ENCODE measurements at places on chromosomes 3 and 15.

- no peak for DNase-seq
Observed at GRCh38 chr3:188049606-188050530, 104.1 kb upstream of the LPP start.

GRCh38 chr15:78983146-78983918, 38.5 kb upstream of the CTSH start:
- no peak for DNase-seq

GRCh38 chr15:35843498-35843897, 297.5 kb upstream of the DPH6 start:
- DNase-seq, result no peak

GRCh38 chr3:66229931-66230330, 9.1 kb downstream of the SLC25A26 start:
- DNase-seq, result no peak

DNA sequence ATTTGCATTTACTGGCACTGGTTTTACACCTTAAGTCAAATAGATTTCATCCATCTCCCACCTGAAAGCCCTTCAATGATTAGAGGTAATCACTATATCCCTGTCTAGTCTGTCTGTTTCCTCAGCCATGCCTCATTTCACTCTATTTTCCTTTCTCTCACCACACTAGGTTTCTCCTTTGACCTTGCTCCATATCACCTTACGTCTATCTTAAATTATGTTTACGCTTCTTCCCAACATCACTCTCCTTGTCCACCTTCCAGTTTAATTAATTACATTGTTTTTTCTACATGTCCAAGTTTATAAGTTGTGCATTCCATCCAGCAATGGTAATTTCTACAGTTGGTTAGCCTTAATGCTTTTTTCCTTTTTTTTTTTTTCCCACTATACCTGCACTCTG, 396.7 kb upstream of the PDZRN3 start:
- DNase-seq, result no peak

DNA sequence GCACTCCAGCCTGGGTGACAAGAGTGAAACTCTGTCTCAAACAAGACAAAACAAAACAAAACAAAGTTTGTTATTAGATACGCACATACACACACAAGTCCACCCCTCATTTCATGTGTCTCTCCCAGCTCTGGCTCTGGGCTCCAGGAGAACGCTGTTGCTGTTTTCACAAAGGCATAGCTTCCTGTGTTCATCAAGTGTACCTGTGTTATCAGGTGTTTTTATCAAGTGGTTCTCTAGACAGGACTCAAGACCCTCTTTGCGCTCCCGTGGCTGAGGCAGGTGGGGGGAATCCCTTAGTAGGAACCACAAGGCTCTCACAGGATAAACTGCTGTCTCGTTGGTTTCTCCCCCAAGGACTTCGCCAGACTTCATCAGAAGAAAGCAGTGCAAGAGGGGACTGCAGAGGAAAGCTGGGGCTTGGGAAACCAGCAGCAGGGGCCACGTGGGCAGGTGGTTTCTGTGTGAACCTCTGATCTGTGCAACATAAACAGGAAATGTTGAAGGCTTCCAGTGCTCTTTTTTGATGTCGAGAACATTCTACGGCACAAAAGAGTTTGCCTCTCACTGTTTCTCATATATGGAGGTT, 6.9 kb upstream of the PPP1R2 start:
- DNase-seq, result no peak

- no peak for DNase-seq
Observed at GRCh38 chr3:188855675-188856074, 316.1 kb upstream of the TPRG1 start.

DNA sequence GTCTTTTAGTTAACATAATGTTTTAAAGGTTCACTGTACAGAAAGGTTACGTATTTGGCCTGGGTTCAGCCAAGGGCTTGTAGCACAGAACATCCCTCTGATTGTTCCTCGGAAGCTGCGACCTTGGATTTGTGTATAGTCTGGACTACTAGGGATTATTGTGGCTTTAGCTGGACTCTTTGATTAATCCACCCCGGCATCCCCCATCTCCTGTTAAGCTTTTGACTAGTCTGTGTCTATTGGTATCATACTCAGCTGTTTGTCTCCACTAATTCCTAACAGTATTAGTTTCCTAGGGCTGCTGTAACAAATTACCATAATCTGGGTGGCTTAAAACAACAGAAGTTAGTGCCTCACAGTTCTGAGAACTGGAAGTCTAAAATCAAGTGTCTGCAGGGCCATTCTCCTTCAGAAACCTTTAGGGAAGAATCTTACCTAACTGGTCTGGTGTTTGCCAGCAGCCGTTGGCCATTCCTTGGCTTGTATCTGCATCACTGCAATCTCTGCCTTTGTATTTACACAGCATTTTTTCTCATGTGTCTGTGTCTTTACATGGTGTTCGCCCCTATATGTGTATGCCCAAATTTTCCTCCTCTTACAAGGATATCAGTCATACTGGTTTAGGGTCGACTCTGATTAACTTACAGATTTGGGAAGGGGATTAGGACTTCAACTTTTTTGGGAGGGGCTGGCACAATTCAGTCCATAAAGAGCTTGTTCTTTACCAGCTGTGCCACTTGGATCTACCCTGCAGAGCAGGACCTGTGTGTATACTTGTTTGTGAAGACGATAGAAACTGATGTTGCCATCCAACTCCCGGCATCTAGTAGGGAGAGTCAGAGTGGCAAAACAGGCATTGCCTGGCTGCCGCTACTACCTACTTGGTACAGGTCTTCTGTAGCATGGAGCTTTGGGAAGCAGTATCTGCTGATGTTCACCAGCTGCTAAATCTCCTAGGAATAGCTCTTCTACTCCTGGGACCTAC, 117.8 kb downstream of the UBE2E2 start:
- no peak for DNase-seq

DNA sequence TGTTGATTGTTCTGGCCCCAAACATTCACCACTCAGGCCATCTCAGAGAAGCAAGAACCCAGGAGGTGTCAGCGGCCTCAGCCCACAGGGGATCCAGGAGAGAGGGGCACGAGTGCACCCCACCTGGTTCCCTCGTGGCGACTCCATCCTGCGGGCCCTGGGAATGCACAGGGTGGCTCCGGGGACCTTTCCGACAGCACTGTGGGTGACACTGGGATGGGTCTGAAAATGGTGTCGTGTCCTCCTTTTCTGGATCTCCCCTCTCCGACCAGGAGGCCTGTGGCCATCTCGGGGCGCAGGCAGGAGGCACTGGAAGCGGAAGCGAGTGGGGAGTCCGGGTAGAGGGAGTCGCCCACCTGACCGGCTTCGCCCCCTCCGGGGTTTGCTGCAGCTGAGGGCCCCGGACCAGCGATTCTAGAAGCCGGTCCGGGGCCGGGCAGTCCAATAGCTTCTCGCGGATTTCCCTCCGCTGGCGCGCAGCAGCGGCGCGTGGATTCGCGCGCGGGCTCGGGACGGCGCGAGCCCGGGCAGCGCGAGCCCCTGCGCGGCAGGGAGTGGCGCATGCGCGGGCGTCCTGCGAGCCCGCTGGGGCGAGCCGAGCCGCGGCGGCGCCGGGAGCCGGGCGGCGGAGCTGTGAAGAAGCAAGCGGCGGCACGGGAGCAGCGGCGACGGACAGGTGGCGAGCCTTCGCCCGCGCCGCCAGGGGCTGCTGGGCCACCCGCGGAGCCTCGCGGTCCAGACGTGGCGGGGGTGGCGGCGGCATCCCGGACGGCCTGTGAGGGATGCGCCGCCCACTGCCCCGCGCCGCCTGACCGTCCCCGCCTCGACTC, at the start of gene DOCK3:
Gene DOCK3 (plus strand): TSS at position 579 of the 830 bp plus-strand sequence. CDS start 337 bp downstream, outside the sequence.
- peak; percentile 71 for DNase-seq

GRCh38 chr3:5120446-5120845, 1.6 kb upstream of the ARL8B start:
- DNase-seq, result no peak

DNA sequence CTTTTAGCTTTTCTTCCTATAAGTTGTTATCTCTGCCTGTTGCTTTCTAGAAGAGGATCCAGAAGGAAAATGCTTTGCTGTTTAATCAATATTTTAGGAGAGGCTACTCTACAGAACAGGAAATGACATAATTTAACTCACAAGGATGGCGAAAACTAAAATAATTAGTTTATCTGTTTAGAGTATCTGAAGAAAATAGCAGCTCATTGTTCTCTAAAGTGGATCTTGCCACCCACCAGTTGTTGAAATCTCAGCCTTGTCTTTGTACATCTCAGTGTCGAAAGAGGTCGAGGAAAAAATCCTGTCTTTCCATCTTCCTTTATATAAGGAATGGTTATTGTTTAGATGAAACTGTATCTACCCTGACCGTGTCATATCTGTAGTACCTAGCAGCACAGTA, 126.6 kb downstream of the ZNF609 start:
- no peak for DNase-seq

- no peak for DNase-seq
Observed at GRCh38 chr3:120451272-120451761, 525 bp upstream of the FSTL1 start.

- DNase-seq, result peak; percentile 13
Observed at GRCh38 chr3:126485176-126485897, 9.6 kb upstream of the ZXDC start.

GRCh38 chr3:194462936-194463335, 23.9 kb downstream of the ATP13A3 start:
- no peak for DNase-seq

DNA sequence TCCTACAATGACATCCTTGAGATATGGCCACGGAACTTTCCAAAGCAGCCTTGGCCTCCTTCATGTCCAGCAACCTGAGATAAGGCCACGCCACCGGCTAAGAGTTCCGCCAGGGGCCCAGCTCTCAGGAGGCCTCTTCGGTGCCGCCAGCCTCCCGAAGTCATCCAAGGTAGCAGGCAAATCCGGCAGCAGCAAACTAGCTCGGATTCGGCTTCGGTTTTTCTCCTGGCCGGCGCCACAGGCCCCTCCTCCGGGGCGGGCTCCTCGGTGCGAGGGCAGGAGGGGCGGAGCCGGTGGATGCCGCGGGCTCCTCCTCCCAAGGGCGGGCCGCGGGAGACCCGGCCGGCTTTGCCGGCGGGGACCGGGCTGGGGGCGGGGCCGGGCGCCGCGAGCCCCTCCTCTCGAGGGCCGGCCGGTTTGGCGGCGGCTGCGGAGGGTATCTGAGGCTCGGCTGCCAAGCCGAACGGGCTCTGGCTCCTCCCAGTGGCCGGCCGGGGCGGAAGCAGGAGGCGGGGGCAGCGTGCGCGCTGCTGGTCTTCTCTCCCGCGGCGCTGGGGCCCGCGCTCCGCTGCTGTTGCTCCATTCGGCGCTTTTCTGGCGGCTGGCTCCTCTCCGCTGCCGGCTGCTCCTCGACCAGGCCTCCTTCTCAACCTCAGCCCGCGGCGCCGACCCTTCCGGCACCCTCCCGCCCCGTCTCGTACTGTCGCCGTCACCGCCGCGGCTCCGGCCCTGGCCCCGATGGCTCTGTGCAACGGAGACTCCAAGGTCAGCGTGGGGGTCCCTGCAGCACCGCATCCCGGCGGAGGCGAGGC, at the start of gene GMPS:
Gene GMPS (plus strand): TSS at position 518 of the 812 bp plus-strand sequence. CDS start 221 bp downstream, at position 739.
- DNase-seq, result peak; percentile 98

GRCh38 chr3:138842483-138843188, 7.9 kb upstream of the PIK3CB start:
- no peak for DNase-seq

- DNase-seq, result no peak
Observed at GRCh38 chr3:77195766-77196545, 156.1 kb downstream of the ROBO2 start.

DNA sequence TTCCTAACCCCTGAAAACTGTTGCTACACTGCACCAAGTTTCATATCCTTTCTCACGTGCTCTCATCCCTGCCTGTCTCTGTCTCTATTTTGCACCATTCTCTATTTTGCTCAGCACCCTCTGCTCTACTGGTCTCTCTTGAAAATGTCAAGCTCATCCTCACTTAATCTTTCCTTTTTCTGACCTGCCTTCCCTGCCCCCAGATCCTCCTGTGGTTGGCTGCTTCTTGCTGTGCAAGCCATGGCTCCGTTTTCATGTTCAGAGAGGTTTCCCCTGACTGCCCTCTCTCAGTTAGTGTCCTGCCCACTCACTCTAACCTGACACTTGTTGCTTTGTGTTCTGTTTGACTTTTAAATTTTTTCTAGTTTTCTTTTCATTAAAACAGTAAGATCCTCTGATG, 6.0 kb downstream of the CCDC174 start:
- DNase-seq, result no peak

DNA sequence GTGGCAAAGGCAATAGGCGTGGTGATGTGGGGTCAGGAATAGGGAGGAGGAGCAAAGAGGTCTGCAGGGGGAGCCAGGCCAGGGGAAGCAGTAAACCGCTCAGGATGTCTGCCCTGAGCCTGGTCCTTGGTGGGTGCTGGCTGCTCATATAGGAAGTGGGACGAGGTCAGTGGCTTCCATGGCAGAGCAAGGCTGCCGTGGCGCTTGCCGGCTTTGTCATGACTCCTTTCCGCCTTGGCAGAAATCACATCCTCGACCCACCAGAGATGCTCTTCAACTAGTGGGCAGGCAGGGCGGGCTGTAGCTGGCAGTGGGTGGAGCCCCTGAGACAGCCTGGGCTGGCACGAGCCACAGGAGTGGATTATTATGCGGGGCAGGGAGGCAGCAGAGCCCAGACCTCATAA, 13.1 kb upstream of the SKOR1 start:
- DNase-seq, result no peak

DNA sequence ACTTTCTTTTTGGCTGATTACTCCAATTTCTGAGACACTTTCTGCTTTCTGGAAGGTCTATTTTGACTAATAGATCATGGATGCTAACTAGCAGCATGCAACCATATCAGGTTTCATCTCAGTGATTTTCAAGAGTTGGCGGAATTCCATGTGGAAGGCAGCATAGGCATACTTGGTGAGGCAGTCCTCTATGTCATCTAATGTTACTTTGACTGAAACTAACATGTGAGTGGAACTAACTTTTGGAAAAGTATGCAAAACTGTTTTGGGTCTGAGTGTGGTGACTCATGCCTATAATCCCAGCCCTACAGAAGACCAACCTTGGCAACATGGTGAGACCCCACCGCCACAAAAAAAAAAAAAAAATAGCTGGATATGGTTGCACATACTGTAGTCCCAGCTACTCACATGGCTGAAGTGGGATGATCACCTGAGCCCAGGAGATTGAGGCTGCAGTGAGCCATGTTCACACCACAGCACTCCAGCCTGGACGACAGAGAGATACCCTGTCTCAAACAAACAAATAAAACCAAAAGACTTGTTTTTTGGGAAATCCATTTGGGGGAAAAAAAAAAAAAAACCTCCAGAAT, 1033.7 kb downstream of the ROBO1 start:
- peak; percentile 35 for DNase-seq

GRCh38 chr3:146991907-146992306, 386.8 kb upstream of the PLSCR5 start:
- DNase-seq, result no peak

- DNase-seq, result no peak
Observed at GRCh38 chr3:117417411-117417810, 707.8 kb downstream of the TUSC7 start.

- no peak for DNase-seq
Observed at GRCh38 chr3:86923071-86923491, 67.9 kb downstream of the VGLL3 start.

GRCh38 chr15:63056829-63057228, 14.3 kb downstream of the TPM1 start:
- no peak for DNase-seq

GRCh38 chr15:59232476-59232875, 25.8 kb downstream of the LDHAL6B start:
- no peak for DNase-seq

DNA sequence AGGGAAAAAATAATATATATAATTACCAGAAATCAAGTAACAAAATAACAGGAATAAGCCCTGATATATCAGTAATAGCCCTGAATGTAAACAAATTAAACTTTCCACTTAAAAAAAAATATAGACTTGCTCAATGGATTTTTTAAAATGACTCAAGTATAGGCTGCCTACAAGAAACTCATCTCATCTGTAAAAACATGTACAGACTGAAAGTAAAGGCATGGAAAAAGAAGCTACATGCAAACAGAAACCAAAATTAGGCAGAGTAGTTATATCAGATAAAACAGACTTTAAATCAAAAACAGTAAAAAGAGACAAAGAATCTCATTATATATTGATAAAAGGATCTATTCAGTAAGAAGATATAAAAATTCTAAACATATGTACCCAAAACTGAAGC, 82.4 kb upstream of the STT3B start:
- DNase-seq, result no peak
